ENCODE measurements at places on chromosomes 5 and 9.

- DNase-seq: no peak
These were observed 240.4 kb downstream of the GLIS3 start for GRCh38 chr9:4059437-4059836.

GRCh38 chr9:97524424-97524823 lies 23.0 kb downstream of the TMOD1 start:
- no peak for DNase-seq

- DNase-seq: no peak
These were observed 458.4 kb downstream of the KDM4C start for GRCh38 chr9:7216004-7216841.

- DNase-seq: no peak
These were observed 262.5 kb upstream of the C9orf72 start for GRCh38 chr9:27835746-27836145.

DNA sequence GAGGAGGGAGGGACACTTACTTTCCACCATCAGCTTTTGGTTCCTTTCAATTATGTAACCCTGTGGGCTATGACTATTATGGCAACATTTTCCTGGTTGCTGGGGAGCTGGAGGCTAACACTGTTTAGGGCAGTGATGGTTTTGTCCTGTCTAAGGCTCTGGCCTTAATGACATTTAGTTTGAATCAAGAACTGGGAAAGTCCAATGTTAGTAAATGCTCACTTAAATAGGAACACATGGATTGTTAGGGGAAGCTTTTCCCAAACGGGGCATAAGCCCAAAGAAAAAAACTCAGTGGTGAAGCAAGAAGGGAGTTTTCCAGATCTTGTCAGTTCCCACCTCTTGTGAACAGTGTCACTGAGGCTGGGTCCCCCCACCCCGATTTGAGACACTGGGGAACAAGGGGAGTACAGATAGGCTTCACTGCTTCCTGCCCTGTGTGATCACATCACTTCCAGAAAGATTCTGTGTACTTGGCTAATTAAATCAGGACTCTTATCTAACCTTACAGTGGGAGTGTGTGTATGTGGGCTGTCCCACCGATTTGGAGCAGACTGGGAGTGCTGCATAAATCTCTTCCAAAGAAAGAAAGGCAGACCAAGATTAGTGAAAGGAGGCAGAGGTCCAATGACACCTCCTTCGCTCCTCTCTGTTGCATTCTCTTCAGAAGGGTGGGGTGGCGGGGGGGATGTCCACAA lies 206.4 kb downstream of the PTTG1 start:
- DNase-seq: no peak

GRCh38 chr9:116275418-116276195 lies 122.0 kb downstream of the PAPPA start:
- DNase-seq: no peak

DNA sequence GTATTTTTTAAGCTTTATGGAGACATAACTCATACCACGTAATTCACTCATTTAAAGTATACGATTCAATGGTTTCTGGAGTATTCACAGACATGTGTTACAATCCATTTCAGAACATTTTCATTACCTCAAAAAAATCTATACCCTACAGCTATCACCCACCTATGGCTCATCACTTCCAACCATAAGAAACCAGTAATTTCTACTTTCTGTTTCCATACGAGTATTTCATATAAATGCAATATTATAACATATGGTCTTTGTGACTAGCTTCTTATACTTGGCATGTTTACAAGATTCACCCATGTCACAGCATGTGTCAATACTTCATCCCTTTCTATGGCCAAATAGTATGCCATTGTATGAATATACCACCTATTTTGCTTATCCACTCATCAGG lies 18.8 kb downstream of the UBQLN1 start:
- DNase-seq: no peak

DNA sequence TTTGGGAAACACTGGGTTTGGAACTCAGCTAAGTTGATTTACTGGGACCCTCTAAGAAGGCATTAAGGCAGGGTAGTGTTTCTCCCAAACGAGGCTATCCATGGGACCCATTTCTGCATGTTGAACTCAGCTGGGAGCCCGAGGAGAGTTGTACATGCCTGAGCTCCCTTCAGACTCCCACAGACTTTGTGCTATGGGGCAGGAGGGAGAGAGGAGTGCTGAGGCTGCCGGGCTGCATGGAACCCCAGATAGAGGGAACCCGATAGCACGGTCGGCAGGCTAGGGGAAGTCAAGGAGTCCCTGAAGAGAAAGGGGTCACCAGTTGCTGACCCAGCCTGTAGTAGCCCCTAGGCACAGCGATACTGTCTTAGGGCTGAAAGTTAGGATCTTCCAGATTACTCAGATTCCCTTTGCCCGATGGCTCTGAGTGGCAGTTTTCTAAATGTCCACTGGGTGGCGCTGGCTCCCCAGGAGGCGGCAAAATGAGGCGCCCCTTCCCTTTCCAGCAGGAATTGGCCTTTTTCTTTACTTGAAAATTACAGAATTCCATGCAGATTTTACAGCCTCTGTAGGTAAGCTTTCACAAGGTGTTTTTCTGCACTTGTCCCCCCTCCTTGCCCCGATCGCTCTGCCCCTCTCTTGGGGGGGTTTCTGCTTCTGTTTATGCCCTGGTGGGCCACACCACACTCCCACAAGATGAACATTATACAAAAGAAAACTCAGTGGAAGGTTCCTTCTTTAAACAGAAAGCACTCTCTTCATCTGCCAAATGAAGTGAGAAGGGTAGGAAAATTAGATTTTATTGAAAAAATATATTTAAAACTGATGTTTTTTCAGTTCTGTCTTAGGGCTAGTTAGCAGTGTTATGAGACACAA lies 17.8 kb downstream of the NANS start:
- no peak for DNase-seq

DNA sequence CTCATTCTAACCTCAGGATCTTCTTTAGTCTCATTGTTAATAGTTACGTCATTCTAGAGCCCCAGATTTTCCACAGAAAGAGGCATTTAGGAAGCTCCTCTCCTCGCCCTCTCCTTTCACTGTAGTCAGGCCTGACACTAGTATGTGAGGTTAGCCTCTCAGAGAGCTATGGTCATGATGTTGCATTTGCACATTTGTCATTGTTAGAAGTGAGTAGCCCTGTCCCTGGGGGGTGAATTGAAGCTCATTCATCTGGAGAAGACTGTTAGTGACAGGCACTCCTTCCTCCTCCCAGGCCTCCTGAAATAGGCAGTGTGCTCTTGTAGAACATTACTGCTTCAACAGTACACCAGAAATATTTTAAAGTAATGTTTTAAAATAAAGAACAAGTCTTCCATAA lies 26.6 kb upstream of the LRRTM2 start:
- DNase-seq: no peak

DNA sequence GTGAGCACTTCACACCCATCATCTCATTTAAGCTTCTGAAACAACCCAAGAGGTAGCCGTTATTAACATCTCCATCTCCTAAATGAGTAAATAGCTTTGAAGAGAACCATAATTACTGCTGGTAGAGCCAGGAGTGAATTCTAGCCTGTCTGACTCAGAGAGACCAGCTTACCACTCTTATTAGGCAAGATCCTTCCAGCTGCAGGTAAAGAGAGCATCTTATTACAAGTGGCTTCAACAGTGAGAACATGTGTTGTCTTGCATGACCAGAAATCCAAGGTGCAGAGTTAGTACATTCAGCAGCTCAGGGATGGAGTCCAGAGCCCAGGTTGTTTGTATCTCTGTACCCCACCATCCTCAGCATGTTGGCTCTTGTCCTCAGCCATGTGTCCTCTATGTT lies 10.9 kb upstream of the AFAP1L1 start:
- DNase-seq: no peak

GRCh38 chr9:69147041-69147834 lies 26.8 kb upstream of the TJP2 start:
- DNase-seq: no peak

DNA sequence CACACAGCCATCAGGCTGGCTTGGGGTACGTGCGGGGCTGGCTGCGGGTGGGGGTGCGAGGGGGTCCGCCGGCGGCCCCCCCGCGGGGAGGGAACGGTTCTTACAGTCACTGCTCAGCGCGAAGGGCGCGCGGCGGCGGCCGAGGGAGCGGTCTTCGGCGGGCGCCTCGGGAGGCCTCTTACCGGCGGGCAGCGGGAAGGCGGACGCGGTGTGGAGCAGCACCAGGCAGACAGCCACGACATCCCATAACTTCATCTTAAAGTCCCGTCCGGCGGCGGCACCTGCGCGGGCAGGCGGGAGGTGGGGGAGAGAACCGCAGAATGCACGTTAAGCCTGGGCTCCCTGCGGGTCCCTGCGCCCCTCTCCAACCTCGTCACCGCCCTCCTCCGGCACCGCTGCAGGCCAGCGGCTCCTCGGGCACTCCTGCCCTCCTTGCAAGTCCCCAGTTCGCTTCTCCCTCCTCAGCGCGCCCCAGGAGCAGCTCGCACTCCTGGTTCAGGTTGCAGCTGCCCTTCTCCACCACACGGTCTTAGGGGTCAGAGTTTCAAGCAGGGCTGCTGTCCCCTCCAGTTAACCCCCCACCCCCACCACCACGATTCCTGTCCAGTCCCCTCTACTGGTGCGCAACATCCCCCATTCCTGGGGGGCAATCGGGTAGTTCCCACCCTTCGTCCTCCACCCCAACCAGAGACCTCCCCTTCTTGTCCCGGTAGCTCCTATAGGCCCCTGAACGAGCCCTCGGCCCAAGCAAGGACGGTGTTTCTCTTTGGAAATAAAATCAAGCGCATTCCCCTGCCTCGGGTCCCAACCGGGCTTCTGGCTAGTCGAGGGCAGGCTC lies 5.1 kb downstream of the GDNF start:
- DNase-seq: no peak

DNA sequence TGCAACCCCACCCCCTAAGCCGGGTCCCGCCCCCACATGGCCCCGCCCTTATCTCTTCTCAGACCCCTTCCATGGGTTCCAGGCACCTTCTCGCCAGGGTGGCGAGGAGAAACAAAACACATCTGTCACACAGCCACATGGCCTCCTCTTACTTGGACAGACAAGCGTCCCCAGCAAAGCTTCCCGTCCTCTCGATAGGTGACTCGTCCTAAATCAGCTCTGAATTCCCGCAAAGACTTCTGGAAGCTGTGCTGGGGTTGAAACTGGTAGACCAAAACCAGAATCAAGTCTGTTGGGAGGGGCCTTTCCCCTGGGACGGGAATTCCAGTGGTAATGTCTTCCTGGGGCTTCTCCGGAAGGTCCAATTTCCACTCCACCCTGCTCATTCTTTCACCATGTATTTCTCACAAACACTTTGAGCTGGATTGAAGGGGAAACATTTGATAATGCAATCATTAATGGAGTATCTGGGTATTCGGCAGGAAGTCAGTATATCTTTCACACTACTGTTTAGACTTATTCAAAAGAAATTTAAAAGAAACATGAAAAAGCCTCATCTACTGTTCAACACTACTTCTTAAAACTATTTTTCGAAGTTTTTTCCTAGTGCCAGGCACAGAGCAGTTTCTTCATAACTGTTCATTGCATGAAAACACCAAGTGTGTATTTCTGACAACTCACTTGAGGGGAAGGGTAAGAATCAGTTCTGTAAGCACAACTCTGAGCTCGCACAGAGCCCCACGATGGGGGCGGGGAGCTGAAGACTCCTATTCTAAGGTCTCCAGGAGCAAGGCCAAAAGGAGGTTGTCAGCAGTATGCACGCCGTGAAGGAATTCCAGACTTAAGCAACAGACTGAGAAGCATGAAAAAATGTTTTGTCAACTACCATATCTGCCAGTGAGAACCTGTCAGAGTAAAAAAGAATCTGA lies 644 bp upstream of the CTNNAL1 start:
- DNase-seq: peak; percentile 62

DNA sequence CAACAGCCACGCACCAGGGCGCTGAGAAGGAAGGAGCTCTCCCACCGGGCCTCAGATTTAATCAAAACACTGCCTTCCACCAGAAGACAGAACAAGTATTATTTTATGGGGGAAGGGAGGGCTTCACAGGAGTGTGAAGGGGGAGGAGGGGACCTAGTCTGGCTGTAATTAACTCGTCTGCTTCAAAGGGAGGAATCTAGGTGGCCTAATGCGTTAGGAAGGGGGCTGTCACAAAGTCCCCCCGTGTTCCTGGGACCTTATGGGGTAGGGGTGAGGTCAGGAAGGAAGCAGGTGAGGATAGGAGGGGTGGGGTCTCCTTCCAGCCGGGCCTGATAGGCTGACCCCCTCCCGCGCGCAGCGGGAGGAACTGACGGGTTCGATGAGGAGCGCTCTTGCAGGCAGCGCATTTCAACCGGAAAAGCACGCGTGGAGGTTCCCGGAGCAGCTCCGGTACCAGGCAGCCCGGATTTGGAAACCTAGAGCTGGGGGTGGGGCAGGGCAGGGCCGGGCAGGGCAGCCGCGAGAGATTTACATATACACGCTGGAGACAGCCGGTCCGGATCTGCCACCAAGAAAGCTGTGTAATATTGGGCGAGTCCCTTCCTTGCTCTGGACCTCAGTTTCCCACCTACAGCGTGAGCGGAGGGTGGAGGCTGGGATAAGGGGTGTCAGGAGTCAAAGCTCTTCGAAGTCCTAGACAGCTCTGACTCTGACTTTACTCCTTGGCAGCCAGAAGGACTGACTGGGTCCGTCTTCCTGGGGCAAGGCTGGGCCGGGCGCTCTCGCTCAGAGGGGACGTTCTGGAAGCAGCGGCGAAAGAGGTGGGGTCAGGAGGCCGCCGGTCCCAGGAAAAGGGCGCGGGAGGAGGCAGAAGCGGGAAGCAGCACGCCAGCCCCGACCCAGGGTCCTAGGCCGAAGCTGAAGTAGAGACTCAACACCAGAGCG lies 1.8 kb downstream of the SHB start:
- DNase-seq: peak; percentile 66

DNA sequence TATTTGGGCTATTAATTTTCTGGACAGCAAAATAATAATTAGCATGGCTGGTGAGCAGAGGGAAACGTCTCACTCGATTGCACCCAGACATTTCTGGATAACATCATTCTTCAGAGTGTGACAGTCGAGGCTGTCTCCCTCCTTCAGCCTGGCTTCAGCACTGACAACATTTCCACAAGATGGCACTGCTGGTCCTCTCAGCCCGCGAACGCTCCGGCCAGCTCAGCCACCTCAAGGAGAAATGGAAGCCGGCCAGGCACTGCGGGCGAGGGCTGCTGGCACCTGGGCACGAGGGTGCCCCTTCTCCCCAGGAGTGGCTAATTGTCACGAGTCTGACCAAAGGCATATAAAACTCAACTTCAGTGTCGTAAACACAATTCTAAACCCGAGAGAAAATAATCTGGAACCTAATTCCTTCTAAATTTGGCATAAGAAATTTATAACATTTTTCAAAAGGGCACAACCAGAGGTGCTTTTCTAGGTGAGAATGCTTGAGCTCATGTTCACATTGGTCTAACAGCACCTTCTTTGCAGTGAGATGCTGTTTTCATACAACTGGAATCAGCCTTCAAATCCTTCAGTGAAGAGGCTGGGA lies 65.9 kb downstream of the DAP start:
- DNase-seq: peak; percentile 77

GRCh38 chr5:73437777-73438644 lies 10.6 kb downstream of the FOXD1 start:
- no peak for DNase-seq

DNA sequence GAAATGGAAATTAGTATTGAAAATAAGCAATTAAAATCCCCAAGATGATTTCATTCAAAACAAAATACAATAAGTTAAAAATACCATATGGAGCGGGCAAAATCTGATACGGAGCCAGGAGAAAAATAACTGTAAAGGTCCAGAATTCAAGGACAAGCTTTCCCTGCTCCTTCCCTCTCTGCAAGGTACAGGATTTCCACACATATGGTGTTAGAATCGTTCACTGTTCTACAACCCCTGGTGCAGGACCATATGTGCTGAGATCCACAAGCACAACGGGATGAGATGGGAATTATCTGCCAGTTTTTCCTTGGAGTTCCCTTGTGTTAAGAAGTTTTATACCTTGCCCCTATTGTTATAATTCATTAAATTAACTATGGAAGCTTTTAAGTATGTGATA lies 94.7 kb upstream of the DMAC1 start:
- DNase-seq: no peak

- DNase-seq: no peak
These were observed 9.3 kb downstream of the ENTREP1 start for GRCh38 chr9:69334317-69334716.

Measured in NCI-H526 (cell line).